ENCODE measurements at places on chromosomes 5 and 9. TPM values are rescaled to one million over a fixed set of nuclear protein-coding genes. Genes with fewer than 3 reads are reported as not detected.

Gene MYO10
- total RNA-seq = 16.5 TPM

Gene NINJ1
- total RNA-seq = 64.6 TPM

Gene ACTBL2
- total RNA-seq = 0.24 TPM

Gene RNF180
- under 0.01 TPM for total RNA-seq

Gene IFNA21
- not detected for total RNA-seq

Gene NTRK2
- 0.20 TPM for total RNA-seq

Gene PCDHGA10
- 0.78 TPM for total RNA-seq

Gene ASS1
- total RNA-seq = 247 TPM

Gene SPTAN1
- total RNA-seq = 116 TPM

Gene C5orf58
- not detected for total RNA-seq

Gene PLAC8L1
- total RNA-seq = not detected

Gene SLCO6A1
- 0.60 TPM for total RNA-seq

Gene OR2S2
- not detected for total RNA-seq

Gene GMCL2
- total RNA-seq = not detected

Gene FAM153A
- not detected for total RNA-seq

Gene TAS2R1
- not detected for total RNA-seq

Gene MEIKIN
- not detected for total RNA-seq

Gene ZBTB26
- total RNA-seq = 2.9 TPM

Gene LIFR
- total RNA-seq = 5.5 TPM

Gene TMEM252
- not detected for total RNA-seq

Gene SPATA31A3
- total RNA-seq = not detected

Gene CAVIN4
- total RNA-seq = 0.48 TPM

Gene SARDH
- 1.9 TPM for total RNA-seq

Gene SLC46A2
- not detected for total RNA-seq
